ENCODE measurements at places on chromosomes 7 and 10.
A peak's percentile ranks its signal among the peaks of the same experiment; 100 is the strongest.

DNA sequence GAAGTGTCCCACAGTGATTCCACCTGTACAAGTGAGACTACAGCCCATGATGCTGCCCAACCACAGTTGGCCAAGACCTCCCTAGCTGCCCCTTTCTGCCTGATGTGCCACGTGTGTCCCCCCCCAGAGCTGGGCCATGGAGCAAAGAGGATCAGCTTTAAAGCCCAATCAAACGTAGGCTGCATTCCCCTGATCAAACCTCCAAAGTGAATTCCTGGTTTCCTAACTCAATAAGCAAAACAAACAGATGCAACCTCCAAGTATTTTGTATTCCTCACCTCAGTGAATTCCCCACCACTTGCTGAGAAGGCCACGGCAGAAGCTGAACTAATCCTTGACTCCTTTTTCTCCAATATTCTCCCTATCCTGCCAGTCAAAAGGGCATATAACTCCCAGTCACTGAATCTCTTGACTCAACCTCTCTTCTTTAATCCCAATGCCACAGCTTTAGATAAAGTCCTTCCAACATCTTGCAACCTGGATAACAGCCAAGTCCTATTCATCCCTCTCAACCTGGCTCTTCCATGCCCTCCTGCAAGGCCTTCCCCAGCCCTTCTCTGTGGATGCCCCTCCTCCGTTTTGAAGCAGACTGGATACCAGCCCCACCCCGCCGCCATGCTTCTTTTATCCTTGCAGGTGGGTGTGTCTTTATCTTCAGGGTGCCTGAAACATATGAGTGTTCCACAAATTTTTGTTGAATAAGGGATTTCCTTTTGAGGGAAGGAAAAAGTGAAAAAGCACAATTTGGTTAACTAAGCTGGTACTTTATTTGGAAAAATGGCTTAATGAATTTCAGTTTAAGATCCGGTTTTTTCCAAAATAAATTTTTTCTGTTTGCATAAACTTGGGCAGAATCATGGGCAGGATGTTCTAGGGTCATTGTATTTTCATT lies 285.2 kb upstream of the MKLN1 start:
- DNase-seq = no peak

DNA sequence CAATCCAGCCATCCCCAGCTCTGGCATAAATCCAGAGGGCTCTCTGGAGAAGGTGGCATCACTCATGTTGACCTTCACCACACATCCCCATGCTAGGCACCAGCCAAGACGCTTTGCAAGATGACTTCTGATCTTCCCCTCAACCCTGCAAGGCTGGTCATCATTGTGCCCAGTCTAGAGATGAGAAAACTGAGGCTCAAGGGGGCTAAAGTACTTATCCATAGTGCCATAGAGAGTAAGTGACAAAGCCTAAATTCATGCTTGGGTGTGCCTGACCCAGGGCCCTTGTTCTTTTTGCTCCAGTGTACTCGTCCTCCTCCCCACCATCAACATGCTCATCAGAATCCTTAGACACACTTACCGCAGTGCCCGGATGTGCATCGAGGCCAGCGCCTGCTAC lies 1.7 kb upstream of the C10orf105 start:
- no peak for DNase-seq

DNA sequence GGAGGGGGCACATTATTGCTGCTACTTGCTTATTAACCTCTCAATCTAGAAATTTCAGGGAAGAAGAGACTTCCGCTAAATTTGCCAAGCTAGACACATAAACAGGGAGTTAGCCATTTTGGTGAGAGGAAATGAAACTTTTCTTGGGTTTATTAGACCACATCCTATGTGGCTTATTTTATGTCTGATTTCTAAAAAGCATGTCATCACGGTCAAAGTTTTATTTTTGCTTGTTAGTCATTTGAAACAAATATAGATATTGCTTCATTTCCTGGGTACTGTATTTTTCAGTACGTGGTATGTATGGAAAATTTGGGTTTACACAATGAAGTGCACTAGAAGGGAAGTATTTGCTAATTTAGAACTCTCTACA lies 144.1 kb downstream of the TCF7L2 start:
- peak; percentile 70 for DNase-seq

- DNase-seq = peak; percentile 37
Observed at GRCh38 chr7:105719395-105719794, 138.1 kb upstream of the EFCAB10 start.

DNA sequence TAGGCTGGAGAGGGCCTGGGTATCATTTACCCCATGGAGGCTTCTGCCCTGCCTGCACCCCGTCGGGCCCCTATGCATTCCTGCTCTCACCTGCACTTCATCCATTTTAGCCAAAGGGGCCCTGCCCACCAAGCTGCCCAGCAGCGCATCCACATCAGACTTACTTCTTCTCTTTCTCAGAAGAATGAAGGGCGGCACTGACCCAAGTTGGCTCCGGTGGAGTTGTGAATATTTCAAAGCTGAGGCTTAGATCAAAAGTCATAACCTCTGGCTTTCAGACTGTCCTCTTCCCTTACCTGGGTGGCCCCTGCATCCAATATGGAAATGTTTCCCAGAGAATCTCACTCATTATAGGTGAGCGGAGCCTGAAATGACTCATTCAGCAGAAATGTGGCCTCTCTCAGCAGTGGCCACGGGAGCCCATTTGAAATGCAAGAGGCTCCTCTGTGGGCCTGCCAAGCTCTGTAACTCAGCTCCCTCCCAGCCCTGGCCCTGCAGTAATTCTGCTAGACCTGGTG lies 117.6 kb upstream of the TCF7L2 start:
- DNase-seq = no peak

All from A673 (cell line).